Right ventricle myocardium inferior (tissue), 1 donor: ENCODE measurements at places on chromosomes 16 and 17. TPM values are rescaled to one million over a fixed set of nuclear protein-coding genes. Genes with fewer than 3 reads are reported as not detected.

Gene TEKT5
- total RNA-seq = not detected

Gene SLC38A8
- total RNA-seq = 3.1 TPM

Gene ASGR2
- 0.46 TPM for total RNA-seq

Gene CHP2
- not detected for total RNA-seq

Gene PRAC2
- not detected for total RNA-seq

Gene CCL1
- not detected for total RNA-seq

Gene LLGL2
- total RNA-seq = 4.1 TPM

Gene MPV17L
- total RNA-seq = 5.2 TPM

Gene CACNG5
- not detected for total RNA-seq

- DNase-seq = no peak
Observed at GRCh38 chr16:72172105-72173034, at the start of gene PMFBP1. TSS of gene PMFBP1 (minus strand) at chr16:72172155. CDS start at chr16:72171208, 947 bp downstream.

- no peak for DNase-seq
Observed at GRCh38 chr17:44636562-44636961, 19.7 kb upstream of the MEIOC start.

DNA sequence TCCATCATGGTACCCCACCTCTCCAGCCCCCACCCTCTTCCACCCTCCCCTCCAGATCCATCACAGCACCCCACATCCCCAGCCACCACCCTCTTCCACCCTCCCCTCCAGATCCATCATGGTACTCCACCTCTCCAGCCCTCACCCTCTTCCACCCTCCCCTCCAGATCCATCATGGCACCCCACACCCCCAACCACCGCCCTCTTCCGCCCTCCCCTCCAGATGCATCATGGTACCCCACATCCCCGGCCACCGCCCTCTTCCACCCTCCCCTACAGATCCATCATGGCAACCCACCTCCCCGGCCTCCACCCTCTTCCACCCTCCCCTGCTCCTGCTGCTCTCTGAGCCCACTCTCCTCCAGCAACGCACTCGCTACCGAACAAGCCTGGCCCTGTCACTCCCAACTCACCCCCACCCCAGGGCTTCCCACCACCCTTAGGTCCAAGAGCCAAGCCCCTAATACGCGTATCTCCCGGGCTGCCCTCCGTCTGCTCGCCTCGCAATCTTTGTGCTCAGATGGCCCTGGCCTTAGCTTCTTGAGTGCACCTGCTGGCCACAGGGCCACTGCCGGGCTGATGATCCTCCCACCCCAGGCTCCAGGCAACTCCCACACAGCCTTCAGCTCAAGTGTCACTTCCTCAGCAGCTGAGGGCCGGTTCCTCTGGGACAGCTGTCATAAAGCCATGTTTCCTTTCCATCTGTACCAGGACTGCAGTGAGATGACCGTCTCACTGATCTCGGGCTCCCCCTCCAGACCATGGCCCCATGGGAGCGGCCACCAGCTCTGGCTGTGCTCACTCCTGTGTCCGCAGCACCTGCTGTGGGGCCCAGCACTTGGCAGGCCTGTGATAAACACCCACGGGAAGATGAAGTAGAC, 25.5 kb downstream of the KDM8 start:
- DNase-seq = no peak

GRCh38 chr17:76152591-76152990, 11.5 kb upstream of the FOXJ1 start:
- no peak for DNase-seq

DNA sequence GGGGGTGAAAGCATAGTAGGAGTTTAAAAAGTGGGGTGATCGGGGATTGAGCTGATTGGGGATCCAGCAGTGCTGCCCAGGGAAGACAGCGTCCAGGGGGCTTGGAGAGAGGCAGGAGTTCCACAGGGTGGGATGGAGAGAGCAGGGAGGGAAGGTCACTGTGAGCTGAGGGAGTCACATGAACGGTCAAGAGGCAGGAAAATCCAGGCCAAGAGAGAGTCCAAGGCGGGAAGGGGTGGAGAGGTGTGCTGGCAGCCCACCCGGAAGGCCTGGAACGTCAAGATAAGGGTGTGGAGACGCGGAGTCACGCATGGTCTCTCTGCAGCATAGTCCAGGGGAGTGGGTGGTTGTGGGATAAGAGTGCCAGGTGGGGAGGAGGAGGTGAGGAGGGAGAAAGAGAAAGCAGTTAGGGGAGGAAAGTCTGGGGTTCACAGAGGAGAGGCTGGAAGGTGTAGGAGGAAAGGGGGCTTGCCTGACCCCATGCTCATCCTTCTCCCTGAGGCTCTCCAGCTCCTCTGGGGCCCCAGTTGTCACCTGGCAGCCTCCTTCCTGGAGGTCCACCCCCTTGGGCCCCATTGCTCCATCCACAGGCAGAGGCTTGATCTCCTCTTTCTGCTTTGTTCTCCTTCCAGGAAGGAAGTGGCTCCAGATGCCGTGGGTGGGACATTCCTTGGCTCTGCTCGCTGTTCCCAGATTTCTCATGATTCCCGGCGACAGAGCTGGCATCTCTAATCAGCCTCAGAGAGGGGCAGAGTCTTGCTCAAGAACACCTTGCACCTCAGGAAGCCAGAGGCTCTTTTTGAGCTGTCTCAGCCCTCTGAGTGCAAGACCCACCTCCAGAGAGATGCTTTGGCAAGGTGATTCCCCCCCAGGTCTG, 28.7 kb downstream of the CCR7 start:
- DNase-seq = no peak

- peak; percentile 84 for DNase-seq
Observed at GRCh38 chr16:4373909-4374742, 2.5 kb downstream of the VASN start.

- peak; percentile 14 for DNase-seq
Observed at GRCh38 chr16:67541391-67542263, 13.0 kb downstream of the RIPOR1 start.

- no peak for DNase-seq
Observed at GRCh38 chr17:12584727-12585126, 81.0 kb upstream of the MYOCD start.

GRCh38 chr17:49447628-49448302, 33.1 kb upstream of the PHB1 start:
- DNase-seq = no peak

DNA sequence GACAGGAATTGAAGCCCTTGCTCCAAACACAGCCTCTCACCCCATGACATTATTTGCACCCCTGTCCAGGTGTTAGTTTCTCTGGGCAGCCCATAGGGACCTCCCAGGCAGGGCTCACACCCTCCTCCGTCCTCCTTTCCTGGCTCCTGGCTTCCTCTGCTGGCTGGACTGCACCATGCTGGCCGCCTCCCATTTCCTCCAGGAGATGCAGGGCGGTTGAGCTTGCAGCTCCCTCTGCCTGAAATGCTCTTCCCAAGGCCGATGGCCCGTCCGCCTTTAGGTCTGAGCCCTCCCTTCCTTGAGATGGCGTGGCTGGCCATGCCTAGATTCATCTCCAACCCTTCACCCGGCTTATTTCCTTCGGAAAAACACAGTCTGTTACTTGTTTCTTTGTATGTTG, 334.8 kb downstream of the SNX29 start:
- DNase-seq = no peak

DNA sequence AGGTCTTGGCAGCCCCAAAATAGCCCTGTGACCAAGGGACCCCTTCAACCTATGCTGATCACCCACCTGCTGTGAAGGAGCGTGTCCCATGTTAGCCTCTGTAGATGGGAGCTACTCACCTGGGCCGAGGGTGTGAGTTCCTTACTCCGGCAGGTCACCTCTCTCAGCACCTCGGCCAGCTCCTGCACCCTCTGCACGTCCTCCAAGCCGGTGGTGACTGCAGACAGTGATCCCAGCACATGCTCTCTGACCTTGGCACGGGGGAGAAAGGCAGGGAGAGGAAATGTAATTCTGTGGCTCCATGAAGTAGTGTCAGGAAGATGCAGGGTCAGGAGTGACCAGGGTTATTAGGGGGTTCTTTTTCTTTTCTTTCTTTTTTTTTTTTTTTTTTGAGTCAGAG, 67.7 kb upstream of the BCO1 start:
- DNase-seq = no peak

GRCh38 chr16:56257666-56258342, 66.5 kb downstream of the GNAO1 start:
- no peak for DNase-seq

DNA sequence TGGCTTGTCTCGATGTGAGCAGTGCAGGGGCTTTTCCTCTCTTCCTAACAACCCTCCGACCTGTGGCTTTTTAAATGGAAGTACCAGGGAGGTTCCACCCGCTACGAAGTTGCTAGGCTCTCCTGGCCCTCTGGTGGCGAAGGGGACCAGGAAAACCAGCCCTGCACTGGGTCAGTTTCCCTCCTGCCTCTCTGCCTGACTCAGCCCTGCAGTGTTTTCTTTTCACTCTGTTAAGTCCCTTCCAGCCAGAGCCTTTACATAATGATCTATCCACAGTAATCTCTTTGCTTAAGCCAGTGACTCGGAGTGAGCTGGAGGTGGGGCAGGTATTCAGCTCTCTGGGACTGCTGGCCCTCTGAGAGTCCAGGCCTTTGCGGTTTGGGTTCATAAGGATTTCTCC, 331.3 kb upstream of the EEF2KMT start:
- no peak for DNase-seq

DNA sequence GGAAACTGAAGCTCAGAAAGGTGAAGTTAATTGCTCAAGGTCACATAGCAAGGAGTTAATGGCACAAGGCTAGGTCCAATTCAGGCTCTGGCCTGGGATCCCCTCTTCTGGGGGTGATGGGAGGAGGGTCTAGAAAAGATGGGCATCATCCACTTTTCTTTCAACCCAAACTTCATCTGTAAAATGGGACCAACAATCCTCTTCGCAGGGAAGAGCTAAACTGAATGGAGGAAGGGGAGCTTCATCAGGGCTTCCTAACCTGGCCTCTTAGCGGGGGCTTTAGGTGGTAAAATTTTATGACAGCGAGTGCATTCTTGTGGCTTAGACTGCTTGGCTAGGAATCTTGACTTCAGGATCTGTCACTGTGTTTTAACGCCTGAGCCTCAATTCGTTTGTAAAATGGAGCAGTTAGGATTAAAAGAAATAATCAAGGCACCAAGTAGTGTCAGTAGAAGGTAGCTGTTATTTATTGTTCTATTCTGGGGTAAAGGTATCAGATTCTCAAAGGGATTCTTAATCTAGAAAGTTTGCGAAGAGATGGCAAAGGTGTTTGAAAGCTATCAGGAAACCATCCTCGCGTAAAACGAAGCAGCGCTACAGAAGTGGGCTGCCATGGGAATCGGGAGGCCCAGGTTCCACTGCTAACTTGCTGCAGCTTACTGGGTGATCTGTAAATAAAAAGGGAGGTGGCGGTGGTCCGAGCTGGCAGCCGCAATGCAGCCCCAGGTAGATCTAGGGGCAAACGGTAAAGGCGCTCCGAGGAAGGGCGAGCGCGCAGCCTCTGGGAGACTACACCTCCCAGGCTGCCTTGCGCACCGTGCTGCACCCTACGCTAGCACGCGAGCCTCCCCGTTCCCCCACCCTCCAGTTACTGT, 1.5 kb upstream of the SRCAP start:
- peak; percentile 100 for DNase-seq

DNA sequence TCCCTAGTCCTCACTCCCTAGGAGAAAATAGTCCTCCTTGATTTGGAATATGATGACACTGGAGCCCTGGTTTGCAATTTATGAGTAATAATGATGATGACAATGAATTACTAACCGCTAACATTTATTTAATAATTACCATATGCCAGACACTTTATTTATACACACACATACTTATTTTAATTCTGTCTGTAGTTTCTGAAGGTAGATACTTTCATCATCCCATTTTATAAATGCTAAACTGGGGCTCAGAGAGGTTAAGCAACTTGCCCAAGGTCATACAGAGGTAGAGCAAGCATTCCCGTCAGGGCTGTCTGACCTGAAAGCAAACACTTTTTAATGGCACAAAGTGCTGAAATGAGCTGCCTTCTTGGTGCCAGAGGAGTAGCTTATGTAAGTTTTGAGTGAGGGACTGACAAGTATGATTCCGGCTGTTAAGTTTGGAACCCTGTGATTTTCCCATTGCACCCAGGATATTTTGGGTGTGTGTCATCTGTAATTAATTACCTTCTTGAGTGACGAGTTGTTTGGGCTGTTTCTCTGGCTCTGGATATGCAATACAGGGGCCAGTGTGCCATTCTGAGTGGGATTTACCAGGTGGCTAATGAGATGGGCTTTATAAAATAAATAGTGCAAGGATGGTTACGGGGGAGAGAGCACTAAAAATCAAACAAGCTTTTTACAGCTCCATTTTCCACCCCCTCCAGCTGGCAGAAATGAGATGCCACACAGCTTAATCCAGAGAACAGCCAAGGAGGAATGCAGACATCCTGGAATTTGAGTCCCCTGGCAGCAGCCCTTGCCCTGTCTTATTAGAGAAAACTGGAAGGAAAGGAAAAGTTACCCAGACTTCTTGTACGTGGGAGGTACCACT, 211.8 kb downstream of the SNX29 start:
- no peak for DNase-seq

GRCh38 chr17:42544874-42545283, 7.8 kb upstream of the HSD17B1 start:
- DNase-seq = no peak

DNA sequence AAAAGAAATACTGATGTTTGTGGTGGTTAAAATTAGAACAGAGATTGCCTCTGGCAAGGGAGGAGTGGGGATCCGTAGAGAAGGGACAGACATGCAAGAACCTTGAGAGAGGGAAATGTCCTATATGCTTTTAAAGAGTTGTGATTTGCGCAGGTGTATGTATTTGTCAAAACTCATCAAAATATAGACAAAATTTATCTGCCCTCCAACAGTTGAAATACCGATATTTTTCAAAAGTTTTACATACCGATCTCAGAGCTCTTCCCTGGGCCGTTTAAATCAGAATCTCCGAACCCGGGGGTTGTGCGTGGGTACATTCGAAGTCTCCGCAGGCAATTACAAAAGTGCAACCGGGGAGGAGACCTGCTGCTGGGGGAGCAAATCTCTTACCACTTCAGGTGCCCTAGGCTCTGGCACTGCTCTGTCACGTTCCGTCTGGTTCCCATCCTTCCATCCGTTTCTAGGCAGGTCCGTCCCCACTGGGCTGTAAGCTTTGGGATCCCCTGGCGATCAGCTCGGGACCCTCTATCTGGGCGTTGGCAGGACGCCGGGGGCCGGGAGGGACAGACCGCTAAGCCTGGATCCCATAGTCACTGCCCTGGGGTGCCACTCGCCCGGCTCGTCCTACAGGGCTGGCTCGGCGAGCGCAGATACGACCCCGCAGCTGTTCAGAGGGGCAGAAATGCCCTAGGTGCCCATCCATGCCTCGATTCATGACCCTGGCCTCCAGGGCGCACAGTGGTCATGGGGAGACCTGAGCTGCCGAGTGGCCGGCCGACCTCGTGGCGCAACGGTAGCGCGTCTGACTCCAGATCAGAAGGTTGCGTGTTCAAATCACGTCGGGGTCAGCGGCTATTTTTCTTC, 4.2 kb downstream of the BORCS6 start:
- DNase-seq = peak; percentile 90

- DNase-seq = no peak
Observed at GRCh38 chr16:53744449-53744848, 40.5 kb downstream of the FTO start.

DNA sequence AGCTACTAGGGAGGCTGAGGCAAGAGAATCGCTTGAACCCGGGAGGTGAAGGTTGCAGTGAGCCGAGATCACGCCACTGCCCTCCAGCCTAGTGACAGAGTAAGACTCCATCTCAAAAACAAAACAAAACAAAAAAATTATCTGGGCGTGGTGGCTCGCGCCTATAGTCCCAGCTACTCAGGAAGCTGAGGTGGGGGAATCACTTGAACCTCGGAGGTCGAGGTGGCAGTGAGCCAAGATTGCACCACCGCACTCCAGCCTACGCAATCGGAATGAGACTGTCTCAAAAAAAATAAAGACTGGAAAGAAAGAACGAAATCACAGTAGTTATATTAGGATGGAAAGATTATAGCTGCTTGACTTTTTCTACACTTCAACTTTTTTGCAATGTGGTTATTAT, 18.9 kb downstream of the COG1 start:
- no peak for DNase-seq

- DNase-seq = no peak
Observed at GRCh38 chr17:70434536-70435490, 265.5 kb downstream of the KCNJ2 start.
